Stimulated activated CD4-positive, alpha-beta T cell treated with anti-CD3 and anti-CD28 coated beads, Interleukin-1b, Interleukin-23, amount 100 ng/mL, for 1 hour (primary cell): ENCODE measurements at places on chromosomes 11 and 22.

DNA sequence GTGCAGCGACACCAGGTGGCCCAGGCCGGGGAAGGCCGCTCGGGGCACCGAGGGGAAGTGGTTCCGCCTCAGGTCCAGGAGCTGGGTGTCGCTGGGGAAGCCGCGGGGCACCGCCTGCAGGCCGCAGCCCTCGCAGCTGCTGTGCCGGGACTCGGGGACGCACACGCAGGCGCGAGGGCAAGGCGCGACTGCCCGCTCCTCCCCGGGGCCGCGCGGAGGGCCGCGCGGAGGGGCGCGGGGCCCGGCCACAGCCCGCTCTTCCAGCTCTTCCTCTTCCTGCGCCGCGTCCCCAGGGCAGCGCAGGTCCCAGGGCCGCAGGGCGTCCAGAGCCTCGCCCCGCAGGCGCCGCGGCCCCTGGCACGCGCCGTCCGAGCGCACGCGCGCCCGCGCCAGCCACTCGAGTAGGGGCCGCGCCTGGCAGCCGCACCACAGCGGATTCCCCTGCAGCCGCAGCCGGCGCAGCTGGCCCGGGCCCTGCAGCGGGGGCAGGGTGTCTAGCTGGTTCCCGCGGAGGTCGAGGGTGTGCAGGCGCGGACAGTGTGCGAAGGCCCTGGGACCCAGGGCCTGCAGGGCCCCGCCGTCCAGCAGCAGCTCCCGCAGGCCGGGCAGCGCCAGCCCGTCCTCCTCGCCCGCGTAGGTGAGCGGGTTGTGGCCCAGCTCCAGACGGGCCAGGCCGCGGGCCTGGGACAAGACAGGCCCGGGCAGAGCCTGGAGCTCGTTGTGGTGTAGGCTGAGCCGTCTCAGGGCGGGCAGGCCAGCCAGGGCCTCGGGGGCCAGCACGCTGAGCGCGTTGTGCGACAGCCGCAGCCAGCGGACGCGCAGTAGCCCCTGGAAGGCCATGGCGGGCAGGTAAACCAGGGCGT, 2.8 kb downstream of the CHADL start:
- peak; percentile 49 for DNase-seq

DNA sequence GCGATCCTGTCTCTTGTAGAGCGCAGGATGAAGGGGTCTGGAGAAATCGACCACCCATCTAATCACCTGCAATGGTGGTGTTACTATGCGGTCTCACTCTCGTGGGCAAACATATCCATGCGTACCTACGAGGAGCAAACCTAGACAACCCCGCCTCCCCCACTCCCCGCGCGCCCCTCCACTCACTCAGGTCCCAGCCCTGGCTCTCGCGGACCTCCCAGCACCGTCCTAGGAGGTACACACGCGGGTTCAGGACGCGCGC, 887 bp downstream of the TRPC6 start:
- no peak for DNase-seq

DNA sequence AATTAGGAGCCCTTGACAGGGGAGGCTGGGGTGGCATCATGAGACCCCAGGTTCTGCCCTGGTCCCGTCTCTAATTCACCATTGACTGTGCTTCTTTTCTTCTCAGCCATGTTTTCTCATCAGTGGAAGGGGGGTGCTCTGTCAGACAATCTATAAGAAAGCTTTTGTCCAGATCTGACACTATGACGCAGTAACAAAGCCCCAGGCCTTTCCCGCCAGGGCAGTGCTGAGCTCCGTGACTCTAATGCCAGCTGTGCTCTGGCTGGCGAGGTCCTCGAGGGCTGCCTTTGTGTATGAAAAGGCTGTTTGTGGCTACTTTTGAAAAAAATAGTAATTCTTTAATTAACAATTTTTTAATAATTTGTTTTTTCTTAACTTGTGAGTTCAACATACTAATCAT, 3.2 kb downstream of the CD6 start:
- DNase-seq: no peak

DNA sequence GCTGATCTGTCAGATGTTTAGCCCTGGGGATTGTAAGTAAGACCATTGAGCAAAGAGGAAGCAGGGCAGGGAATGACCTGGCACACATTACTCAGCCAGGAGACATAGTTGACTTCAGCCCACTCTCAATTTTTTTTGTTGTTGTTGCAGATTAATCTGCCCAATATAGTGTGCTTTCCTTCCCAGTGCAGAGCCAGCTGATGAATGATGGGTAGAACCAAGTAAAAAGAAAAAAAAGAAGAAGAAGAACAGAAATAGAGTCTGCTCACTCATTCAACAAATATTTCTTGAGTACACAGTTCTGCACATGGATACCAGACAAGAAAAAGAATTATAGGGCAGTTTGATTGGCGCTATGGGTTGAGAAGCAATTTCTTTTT, 292.7 kb downstream of the ETS1 start:
- DNase-seq: no peak

DNA sequence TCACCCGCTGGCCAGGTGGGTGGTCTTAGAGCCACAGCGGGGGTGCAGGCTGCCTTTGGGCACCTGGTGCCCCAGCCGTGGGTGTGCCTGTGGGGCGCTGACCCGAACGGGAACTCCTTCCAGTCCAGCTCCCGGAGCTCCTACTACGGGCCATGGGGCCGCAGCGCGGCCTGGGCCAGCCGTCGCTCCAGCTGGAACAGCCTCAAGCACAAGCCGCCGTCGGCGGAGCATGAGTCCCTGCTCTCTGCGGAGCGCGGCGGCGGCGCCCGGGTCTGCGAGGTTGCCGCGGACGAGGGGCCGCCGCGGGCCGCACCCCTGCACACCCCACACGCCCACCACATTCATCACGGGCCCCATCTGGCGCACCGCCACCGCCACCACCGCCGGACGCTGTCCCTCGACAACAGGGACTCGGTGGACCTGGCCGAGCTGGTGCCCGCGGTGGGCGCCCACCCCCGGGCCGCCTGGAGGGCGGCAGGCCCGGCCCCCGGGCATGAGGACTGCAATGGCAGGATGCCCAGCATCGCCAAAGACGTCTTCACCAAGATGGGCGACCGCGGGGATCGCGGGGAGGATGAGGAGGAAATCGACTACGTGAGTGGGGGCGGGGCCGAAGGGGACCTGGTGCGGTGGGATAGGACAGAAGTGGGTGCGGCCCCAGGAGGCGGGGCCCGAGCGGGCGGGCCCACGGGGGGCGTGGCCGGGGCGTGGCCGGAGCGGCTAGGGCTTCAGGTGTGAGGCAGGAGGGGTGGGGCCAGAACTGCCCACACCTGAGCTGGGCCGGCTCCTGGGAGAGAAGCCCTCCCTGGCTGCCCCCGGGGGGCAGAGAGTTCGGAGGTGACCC, 91.5 kb downstream of the CACNA1I start:
- DNase-seq: peak; percentile 54

GRCh38 chr11:122028545-122028944, 87.5 kb downstream of the BLID start:
- no peak for DNase-seq

DNA sequence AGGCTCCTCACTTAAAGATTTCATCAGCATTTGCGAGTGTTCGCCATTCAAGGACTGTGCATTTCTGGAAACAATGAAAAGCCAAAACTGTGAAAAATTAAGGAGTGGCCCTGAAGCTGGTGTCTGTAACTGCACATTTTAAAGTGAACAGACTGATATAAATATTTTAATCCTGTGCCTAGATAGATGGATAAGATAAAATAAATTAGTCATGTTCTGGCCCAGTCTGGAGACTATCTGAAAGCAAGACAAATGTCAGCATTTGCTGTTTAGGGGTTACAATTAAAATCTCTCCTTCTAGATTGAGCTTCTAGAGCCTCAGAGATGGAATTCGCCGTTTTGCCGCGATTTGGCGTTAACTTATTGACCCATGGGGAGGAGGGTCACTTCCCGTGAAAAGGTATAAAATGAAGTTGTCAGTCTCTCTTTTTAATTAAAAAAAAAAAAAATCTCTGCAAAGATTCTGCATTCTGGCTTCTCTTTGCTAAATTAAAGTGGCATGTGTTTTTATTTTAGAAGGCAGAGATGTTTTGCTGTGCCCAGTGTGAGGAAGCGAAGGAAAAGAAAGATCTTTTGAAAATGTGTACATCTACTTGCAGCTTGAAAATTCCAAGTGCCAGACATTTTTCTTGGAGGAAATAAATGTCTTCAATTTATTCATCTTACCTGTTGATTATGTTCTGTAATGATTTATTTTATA, 79.7 kb upstream of the WNT7B start:
- DNase-seq: no peak

- DNase-seq: no peak
Observed at GRCh38 chr11:20488352-20488751, 100.8 kb downstream of the PRMT3 start.

DNA sequence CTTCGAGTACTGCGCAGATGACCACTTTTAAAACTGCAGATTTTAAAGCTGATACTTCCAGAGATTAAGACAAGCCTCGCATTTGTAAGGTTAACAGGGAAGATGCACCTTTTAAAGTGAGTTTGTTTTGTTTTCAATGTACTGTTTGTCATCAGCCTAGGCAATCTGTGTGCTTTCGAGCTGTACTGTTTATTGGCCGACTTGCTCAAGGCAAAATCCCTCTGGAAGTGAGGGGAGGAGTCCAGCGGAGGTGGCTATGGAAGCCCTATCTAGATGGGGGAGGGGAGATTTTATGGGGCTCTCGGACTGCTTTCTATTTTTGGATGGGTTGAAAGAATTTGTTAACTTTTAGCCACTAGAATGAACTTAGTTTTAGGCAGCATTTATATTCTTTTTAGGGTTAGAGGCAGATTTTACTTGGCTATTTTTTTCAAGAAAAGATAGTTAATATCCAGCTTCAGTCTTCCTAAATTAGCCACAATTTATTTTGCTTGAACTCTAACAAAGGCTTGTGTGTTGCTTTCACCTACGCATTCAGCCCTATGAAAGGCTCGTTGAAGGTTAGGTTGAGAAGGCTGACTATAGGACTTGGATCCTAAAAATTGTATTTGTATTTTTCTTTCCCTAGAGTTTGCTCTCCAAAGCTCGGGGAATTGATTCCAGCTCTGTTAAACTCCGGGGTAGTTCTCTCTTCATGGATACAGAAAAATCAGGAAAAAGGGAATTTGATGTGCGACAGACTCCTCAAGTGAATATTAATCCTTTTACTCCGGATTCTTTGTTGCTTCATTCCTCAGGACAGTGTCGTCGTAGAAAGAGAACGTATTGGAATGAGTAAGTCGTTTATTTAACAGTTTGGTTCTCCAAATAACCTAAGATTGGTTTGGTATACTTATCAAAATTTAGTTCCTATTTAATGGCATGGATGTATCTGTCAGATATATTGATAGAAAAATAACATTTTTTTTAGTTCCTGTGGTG, 2.1 kb downstream of the WEE1 start:
- no peak for DNase-seq

DNA sequence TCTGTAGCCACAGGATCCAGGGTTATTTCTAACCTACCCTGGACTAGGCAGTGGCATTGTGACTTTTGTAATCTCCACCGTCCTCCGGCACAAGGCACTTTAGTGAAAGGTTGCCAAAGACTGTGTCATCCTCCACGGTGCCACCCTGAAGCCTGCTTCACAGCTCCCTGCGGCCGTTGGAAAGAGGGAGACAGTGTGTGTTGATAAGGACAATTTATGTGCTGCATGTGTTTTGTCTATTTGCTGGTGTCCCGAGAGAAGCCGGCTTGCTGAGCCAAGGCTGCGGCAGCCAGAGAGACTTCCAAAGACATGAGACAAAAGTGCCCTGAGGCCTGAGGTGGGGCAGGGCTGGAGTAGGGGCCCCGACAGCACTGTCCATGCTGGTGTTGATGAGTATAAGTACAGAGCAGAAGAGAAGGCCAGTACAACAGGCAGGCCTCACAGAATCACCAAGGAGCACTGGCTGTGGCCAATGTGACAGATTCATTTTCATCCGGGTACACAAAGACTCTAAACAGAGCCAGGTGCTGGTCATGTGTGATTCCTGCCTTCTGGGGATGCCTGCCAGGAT, 40.9 kb downstream of the GALNT18 start:
- no peak for DNase-seq

DNA sequence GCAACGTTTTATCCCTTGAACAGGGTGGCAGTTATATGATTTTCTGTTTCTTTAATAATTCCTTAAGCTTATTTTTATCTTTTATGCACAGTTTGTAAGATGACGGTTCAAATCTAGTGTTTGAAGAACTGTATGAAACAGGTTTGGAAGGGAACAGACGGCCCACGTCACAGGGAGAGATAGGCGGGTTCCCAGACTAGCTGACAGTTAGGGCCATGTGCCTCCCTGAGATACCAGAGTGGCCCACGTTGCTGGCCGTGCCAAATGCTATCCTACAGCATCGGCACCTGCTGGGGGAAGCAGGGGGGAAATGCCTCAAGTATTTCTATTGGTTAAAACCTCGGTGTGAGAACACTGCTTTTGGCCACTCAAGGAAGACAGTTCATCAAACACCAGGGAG, 50.2 kb upstream of the BID start:
- no peak for DNase-seq

DNA sequence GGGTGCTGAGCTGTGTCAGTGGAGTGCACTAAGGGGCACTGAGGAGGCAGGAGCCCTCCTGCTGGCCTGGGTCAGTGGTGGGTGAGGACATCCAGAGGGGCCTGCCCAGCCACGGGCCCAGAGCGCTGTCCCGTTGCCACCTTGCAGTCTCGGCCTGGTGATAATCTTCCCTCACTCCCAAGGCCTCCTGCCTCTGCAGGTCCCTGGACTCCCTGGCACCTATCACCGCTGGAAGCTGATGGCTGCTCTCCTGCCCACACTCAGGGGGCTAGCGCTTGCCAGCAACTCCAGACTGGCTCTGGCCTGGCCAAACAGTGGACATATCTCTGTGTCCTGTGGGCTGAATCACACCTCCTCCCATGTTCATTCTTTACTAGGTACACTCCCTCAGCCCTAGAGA, 86.5 kb upstream of the PITPNB start:
- DNase-seq: no peak

DNA sequence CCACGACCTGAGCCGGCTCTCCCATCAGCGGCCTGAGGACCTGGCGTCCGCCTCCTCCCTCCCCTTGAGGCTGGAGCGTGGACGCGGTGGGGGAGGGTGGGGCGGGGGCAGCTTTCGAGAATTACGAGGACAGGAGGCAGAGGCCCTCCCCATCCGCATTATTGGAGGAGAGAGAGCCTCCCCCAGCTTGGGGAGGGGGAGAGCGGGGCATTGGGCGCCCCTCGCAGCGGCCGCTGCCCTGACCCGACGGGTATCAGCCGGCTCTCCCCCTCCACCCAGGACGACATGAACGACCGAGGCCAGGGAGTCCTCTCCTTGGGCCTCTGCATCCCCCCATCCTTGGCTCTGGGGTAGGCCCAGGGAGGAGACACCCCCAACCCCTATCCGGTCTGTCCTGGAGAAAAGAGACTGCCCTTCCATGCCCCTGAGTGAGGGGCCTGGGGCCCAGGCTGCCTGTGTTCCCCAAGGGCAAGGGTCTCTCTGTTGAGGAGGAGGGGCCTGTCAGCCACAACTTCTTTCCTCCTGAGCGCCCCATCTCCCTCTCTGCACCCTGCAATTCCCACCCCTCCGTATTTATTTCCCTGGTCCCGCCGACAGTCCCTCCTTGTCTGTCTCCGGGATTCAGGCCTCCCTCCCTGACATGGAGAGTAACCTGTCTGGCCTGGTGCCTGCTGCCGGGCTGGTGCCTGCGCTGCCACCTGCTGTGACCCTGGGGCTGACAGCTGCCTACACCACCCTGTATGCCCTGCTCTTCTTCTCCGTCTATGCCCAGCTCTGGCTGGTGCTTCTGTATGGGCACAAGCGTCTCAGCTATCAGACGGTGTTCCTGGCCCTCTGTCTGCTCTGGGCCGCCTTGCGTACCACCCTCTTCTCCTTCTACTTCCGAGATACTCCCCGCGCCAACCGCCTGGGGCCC, 495 bp downstream of the GPR137 start:
- DNase-seq: no peak

- DNase-seq: no peak
Observed at GRCh38 chr11:87719326-87720073, 455.7 kb downstream of the RAB38 start.
